ENCODE measurements at places on chromosomes 1 and 21. TPM values are rescaled to one million over a fixed set of nuclear protein-coding genes. Genes with fewer than 3 reads are reported as not detected.

The PTPN14 gene
- total RNA-seq = 52.8 TPM

The CR2 gene
- not detected for total RNA-seq

The SFN gene
- total RNA-seq = 0.20 TPM

The ACKR1 gene
- not detected for total RNA-seq

The FAM72B gene
- total RNA-seq = 3.9 TPM

The FCRLB gene
- 3.6 TPM for total RNA-seq

The CD34 gene
- 42.1 TPM for total RNA-seq

The CFHR5 gene
- not detected for total RNA-seq

The LINGO4 gene
- not detected for total RNA-seq

The OR6N1 gene
- total RNA-seq = not detected

The KDF1 gene
- not detected for total RNA-seq

The F5 gene
- not detected for total RNA-seq

The ETV3L gene
- not detected for total RNA-seq

The OR2M4 gene
- total RNA-seq = not detected

The CDC7 gene
- 9.5 TPM for total RNA-seq

The PPP1R8 gene
- 48.5 TPM for total RNA-seq

The FNBP1L gene
- total RNA-seq = 21.3 TPM

The TINAGL1 gene
- 1,345 TPM for total RNA-seq

The HENMT1 gene
- total RNA-seq = 3.6 TPM

The PLPPR5 gene
- total RNA-seq = not detected

The PFKL gene
- total RNA-seq = 137 TPM

The RASSF5 gene
- 0.39 TPM for total RNA-seq

The HFM1 gene
- total RNA-seq = 1.9 TPM

The TPTE gene
- total RNA-seq = not detected

The LAX1 gene
- total RNA-seq = 0.15 TPM

The MEX3A gene
- 2.8 TPM for total RNA-seq

The MCOLN2 gene
- total RNA-seq = not detected

The CACNA1S gene
- total RNA-seq = not detected

Measured in mammary microvascular endothelial cell (primary cell).